NCI-H1105 treated with DMSO at 0.1 percent for 48 hours (cell line): ENCODE measurements at places on chromosomes 1 and 21.
A peak's percentile ranks its signal among the peaks of the same experiment; 100 is the strongest.

GRCh38 chr1:222373216-222373615 is 174.7 kb downstream of the HHIPL2 start:
- no peak for DNase-seq

GRCh38 chr1:66723985-66724384 is 28.3 kb upstream of the DYNLT5 start:
- no peak for DNase-seq

GRCh38 chr1:184865831-184866230 is 108.5 kb downstream of the NIBAN1 start:
- DNase-seq = no peak

DNA sequence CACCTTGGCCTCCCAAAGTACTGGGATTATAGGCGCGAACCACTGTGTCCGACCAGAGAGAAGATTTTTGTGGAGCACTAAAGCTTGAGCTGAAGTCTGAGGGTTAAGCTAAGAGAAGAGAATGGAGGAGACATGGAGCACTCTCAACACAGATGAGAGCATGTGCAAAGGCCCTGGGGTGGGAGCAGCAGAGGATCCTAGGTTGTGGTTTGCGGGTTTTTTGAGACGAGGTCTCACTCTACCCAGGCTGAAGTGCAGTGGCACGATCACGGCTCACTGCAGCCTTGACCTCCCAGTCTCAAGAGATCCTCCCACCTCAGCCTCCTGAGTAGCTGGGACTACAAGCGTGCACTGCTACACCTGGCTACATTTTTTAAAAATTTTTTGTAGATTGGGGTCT is 30.5 kb downstream of the FBXO2 start:
- no peak for DNase-seq

DNA sequence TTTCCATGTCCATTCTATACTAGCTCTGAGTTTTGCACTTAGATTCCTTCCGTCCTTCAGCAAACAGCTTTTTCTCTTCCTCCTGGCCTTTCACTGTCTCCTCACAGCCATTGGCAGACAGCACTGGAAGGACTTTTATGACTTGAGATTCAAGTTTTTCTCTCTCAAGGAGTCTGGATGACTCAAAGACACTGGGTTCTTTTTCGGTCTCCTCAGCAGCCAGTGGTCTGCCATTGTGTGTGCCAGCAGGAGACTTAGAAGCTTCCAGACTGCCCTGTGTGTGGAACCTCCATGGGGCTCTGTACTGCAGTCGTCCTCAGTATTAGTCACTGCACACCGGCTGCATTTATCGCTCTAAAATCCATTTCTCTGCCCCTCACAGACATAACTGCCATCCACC is 30.5 kb downstream of the NTNG1 start:
- DNase-seq = no peak

DNA sequence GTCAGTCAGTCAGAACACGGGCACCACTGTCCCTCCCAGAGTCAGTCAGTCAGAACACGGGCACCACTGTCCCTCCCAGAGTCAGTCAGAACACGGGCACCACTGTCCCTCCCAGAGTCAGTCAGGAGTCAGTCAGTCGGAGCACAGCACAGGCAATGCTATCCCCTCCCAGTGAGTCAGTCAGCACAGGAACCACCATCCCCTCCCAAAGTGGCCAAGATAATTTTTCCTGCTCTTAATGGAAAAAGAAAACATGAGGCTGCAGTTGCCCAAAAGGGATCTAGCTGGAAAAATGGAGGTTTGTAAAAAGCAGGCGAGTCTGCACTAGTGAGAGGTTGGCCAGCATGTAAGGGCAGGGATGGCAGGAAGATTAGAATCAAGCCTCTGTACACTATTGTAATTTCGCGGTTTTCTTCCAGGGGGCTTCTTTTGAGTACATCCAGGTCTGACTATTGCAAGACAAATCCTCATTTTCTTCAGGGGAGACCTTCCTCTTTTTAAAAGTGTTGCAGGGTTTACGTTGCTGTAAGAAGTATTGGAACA is 213.8 kb downstream of the SIPA1L2 start:
- DNase-seq = peak; percentile 40

- DNase-seq = no peak
These were observed 9.1 kb upstream of the IER5 start for GRCh38 chr1:181079382-181079781.

- DNase-seq = no peak
These were observed 4.1 kb upstream of the EVA1B start for GRCh38 chr1:36327421-36328087.

DNA sequence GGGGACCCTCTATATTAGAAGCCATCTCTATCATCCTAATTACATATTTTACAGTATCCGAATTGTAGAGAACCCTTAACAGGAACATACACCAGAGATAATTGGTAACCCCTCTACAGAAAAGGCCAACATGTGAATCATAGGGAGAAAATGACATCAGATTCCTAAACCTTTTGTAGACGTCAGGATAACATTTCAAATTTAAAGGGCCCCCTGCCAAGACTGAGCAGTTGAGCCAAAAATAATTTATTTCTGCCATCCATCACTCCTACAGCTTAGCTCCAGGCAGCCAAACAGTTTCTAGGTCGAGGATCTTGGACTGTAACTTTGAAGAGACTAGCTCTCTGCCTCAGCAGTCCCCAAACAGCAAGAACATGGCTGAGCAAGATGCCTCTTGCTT is 21.2 kb downstream of the ZNF697 start:
- DNase-seq = no peak

DNA sequence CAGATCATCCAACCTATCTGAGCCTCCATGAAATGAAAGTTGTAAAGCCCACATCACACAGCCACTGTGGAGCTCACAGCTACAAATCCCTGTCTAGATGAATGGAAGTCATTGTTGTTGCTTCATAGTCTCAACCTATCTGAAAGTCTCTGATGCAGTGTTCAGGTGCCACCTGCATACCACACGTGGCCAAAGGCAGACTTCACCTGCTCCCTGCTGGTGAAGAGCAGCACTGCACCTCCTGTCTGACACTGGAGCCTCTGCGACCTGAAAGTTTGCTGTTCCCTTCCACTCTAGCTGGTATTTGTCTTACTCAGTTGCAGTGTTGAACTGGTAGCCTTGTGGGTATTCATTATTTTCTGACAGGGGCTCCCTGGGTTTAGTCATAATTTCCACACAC is 18.4 kb downstream of the LORICRIN start:
- no peak for DNase-seq

- DNase-seq = peak; percentile 70
These were observed 1.9 kb upstream of the DHRS3 start for GRCh38 chr1:12619792-12620487.

DNA sequence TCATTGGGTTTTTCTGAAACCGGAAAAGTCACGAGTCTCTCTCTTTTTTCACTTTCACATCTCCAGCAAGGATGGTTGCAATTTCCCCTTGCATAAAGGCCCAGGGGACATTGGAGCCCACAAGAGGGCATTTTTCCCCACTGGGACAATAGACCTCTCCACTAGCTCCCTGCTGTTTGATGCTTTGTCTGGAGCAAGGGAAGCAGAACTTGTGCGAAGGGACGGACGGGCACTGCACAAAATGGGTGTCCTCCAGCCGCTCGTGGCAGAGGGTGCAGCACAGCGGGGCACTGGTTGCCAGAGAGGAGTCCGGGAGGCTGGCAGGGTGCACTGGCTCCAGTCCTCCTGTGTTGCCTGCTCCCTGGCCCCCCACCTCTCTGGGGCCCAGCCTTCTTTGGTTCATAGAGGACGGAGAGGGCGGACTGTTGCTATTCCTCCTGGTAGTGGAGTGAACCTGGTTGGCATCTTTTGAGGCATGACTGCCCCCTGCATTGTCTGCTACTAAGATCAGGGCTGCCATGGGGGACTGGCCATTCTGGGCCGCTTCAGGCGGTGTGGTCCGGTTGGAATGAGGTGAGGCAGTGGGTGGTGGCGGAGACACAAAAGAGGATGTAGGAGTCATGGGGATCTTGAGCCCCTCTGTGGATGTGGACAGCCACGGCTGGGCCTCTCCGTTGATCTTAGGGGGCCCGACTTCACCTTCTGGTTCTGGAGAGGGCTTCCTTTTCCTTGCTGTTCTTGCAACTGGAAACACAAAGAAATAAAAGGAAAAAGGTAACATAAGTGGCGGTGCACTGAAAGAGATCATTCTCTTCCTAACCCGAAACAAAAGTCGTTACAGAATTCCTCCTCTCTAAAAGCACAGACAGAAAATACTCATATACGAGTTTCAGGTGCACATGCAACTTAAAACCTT is 2.6 kb downstream of the IRF2BP2 start:
- peak; percentile 14 for DNase-seq

- peak; percentile 26 for DNase-seq
These were observed 13.7 kb downstream of the LGR6 start for GRCh38 chr1:202207292-202207691.
